ENCODE measurements at places on chromosomes 11 and 22.
A peak's percentile ranks its signal among the peaks of the same experiment; 100 is the strongest.

- DNase-seq: no peak
Observed at GRCh38 chr11:10298342-10298741, 4.3 kb upstream of the SBF2 start.

- no peak for DNase-seq
Observed at GRCh38 chr11:107719073-107719472, 7.2 kb upstream of the SLN start.

DNA sequence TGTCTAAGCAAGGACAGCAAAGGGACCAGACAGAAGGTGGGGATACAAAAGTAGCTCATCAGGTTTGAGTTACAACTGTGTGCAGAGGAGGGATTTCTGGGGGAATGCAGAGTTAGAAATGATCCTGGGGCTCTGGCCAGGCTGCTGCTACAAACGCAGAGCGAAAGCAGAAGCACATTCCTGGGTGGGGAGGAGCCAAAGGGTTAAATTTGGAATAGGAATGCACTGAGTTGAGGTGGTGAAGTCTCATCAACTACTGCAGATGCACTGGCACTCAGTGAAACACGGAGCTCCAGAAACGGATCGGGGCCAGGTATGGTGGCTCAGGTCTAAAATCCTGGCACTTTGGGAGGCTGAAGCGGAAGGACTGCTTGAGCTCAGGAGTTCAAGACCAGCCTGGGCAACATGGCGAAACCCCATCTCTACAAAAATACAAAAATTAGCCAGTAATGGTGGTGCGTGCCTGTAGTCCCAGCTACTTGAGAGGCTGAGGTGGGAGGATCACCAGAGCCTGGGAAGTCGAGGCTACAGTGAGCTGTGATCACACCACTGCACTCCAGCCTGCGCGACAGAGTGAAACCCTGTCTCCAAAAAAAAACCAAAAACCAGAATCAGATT lies 3.2 kb downstream of the CHKA start:
- DNase-seq: no peak

- DNase-seq: no peak
Observed at GRCh38 chr22:35212009-35212408, 45.3 kb upstream of the HMGXB4 start.

- no peak for DNase-seq
Observed at GRCh38 chr11:67551127-67551526, 27.9 kb upstream of the CABP2 start.

GRCh38 chr22:49667236-49667635 lies 160.4 kb downstream of the BRD1 start:
- DNase-seq: no peak

- no peak for DNase-seq
Observed at GRCh38 chr11:8296872-8297271, 33.2 kb upstream of the LMO1 start.

DNA sequence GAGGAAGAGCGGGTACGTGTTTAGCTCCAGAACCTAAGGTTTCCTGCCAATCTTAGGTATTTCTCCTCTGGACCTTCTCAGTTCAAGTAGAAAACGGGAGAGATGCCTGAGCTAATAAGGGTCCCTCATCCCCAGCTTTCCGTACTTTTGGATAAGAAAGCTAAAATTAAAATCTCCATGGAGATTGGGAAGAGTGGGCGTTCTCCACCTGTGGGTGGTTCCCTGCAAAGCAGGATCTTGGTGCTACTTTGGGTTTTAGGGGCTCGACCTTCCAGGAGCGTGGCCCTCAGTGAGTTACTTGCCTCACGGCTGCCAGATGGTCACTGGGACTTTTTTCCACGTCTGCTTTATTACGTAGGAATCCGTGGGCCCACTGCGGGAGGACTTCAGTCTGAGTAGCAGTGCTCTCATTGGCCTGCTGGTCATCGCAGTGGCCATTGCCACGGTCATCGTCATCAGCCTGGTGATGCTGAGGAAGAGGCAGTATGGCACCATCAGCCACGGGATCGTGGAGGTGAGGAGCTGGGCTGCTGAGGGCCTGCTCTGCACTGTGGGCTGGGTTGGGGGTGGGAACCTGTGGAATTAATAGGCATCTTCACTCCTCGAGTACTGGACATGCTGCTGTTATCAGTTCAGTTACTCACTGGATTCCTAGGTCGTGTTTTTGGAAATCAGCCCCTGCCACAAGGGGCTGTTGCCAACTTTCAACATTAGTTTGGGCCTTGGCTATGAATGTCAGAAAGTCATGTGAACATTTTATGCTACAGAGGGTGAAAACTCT lies 17.8 kb upstream of the ST14 start:
- DNase-seq: no peak

DNA sequence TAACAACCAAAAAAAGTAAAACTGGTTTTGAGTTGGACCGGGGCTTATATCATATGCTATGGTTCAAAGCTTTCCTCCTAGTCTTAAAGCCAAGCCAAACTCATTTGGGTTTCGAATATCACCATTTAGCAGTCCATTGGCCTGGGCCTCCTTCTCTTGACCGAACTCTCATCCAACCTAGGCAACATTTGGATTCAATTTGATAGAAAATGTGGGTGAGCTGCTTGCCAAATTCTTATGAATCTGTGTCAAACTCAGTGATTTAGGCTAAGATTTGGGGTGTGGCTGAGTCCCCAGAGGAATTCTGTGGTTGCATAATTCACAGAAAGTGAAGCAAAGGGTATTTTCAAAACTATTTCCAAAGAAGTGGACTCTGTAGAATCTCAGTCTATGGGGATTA lies 83.7 kb downstream of the BLID start:
- DNase-seq: no peak

- no peak for DNase-seq
Observed at GRCh38 chr11:34565417-34566207, 52.0 kb upstream of the ELF5 start.

DNA sequence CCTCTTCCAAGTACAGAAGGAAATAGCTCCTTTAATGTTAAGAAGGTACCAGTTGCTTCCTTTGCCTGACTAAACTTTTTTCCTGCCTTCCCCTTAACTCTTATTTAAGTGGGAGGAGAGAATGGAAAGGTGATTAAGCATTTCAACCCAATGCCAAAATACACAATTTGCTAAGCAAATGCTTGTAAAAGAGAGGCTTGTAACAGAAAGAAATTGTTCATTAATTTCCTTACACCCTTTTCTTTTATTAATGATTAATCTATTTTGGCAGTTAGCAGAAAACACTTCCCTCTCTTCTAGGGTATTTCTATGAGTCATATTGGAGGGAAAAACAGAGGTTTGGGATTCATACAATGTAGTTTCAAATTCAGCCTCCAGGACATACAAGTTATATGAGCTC lies 427.6 kb upstream of the FAT3 start:
- no peak for DNase-seq

DNA sequence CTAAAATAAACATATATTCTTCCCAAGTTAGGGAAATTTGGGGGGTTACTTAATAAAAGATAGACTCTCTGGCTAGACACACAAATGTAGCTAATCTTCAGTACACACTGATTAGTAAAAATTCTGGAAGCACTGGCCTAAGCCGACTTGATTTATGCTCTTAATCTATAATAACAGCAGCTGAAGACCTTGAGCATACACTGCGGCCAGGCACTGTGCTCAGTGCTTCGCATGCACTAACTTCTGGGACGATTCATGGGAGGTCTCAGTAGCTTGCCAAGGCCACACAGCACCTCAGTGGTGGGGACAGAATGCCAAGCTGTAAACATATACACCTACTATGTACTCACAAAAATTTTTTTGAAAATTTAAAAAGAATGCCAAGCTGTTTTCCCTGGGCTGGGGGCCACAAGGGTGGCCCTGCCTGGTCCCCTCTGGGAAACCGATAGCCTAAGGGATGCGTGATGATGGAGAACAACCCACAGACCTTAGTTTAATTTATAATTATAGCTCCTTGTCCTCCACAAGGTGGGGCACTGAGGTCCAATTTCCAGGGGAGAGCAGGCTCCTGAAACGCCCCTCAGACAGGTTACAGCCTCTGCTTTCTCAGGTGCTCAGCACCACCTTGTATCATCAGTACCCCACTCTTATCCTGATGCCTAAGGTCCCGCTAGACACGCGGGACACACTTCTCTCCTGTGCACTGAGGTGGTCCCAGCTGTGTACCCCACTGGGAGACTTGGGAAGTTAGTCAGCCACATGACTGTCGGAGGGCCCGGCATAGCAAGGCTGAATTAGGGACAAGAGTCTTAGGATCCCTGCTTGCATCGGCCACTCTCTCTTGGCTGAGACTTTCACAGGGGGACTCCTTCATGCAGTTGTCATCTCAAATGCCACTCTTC lies 20.1 kb downstream of the SERPIND1 start:
- no peak for DNase-seq

GRCh38 chr11:16607675-16608644 lies 130.5 kb upstream of the C11orf58 start:
- peak; percentile 97 for DNase-seq

GRCh38 chr11:85170184-85170583 lies 457.0 kb downstream of the DLG2 start:
- DNase-seq: no peak

- peak; percentile 75 for DNase-seq
Observed at GRCh38 chr11:33895752-33896137, 3.9 kb upstream of the LMO2 start.

DNA sequence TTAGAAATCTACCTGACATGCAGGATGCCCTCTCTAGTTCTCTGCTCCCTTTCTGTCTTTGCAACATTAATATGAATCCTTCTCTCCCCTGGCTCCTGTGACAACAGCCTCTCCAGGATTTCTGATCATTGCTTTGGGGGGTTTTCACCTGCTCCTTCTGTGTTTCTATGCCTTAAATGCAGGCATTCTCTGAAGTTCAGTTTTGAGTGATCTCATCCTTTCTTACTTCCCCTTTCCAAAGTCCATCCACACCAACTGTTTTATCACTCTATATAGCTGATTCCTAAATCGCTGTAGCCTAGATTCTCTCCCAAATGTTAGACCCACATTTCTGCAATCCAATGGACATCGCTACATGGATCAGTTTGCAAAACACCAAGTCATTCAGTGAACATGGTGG lies 330.7 kb upstream of the NCAM1 start:
- no peak for DNase-seq

GRCh38 chr11:130940706-130941105 lies 24.4 kb upstream of the SNX19 start:
- DNase-seq: no peak

GRCh38 chr11:128095466-128095981 lies 491.8 kb downstream of the ETS1 start:
- DNase-seq: no peak

GRCh38 chr11:128717516-128717915 lies 23.6 kb downstream of the FLI1 start:
- DNase-seq: no peak

DNA sequence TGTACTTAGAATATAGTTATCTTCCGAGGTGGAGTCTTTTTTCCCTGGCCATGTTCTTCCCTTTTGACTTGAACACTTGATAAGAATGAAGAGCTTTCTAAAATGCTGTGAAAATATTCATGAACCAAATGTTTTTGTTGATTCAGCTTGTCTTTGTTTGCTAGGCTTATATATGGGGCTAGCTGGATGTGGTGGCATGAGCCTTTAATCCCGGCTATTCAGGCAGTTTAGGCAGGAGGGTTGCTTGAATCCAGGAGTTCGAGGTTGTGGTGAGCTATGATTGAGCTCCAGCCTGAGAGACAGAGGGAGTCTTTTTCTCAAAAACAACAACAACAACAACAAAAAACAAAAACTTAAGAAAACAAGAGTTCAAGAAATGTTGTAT lies 23.1 kb downstream of the CBL start:
- DNase-seq: no peak

GRCh38 chr11:101797335-101797734 lies 117.5 kb upstream of the CEP126 start:
- DNase-seq: no peak

- peak; percentile 79 for DNase-seq
Observed at GRCh38 chr11:132114185-132114584, 743.8 kb downstream of the NTM start.

DNA sequence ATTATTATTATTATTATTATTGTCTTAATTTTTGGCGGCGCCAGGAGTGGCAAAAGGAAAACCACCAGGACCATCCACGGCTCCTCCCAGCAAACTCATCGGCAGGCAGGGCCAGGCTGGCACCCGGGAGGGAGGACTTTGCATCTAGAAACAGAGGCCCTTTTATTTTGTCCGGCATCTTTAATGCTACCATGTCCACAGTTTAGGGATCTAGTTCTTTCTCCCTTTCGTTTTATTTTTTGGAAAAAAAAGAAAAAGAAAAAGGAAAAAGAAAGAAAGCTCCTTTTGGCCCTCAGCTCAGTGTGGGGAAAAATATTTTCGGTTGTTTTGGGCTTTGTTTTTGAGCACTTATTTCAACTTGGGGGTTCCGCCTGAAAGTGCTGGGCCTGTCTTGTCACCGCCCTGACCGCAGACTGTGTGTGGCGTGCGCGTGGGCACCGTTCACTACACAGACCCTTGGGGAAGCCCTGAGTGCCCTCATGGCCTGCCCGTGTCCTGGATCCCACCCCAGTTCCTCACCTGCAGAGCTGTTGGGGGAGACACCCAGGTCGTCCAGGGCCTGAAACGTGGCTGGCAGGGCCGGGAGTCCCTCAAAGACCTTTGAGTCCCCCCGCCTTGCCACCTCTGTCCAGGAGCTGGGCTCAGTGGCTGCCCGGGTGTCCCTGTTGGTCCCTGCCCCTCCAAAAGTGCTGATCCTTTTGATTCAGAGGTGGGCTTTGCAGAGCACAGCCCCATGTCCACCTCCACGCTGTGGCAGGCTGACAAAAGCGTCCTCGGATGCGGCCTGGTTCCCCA lies 69.1 kb upstream of the PPARA start:
- DNase-seq: no peak

DNA sequence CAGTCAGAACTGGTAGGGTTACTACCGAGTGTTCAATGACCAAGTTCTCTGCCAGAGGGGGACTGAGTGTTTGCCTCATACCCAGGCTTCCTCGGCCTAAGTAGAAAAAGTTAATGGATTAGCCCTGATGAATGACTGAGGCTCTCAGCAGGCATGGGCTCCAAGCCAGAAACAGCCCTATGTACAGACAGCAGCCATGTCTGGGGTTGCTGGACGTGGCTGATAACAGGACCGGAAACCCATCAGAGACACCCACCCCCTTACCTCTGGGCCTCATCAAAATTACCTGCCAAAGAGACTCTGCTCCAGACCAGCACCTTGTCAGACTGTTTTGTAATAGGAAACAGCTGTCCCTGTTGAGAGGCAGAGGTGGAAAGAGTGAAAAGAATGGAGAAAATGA lies 351.4 kb downstream of the ETS1 start:
- peak; percentile 60 for DNase-seq

- DNase-seq: no peak
Observed at GRCh38 chr22:39994041-39994565, 651 bp upstream of the FAM83F start.
